ENCODE measurements at places on chromosomes 6 and 20.

DNA sequence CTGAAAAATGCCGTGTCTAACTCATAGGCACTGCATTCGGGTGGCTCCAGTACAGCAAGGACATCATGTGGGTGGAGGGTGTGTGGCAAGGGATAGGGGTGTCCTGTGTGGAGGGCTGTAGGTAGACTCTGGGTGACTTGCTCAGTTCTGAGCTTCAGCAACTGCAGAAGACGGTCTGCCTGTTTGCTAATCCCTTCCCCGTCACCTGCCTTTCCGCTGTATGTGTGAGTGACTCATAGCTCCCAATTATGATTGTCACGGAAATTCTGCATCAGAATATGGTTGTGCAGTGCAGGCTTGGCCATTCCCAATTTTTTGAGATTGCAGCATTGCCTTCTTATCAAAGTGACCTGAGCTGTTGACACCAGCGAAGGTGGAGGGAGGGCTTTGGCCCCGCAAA, 174.3 kb downstream of the CDH4 start:
- DNase-seq: no peak

DNA sequence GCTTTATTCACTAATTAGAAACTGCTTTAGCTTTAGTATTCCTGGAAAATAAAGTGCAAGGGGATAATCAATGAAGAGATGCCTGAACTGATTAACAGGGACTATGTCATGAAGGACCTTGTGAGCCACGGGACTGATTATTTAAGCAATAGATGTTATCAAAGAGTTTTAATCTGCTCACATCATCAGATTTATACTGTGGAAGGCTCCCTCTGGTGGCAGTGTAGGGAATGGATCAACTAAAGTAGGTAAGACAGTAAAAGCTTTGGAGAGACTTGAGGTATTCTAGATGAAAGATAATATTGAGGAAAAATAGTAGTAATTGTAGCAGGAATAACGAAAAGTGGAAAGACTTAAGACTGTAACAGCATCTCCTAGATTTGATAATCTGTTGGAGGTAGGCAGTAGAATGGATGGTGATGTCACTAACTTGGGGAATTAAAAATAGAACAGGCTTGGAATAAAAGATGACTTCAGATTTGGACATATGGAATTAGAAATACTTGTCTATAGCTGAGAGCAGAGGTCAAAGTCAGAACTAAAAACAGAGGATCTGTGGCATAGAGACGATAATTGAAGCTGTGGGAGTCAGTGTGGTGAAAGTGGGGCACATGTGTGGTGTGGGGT, 80.3 kb upstream of the HTR1E start:
- peak; percentile 37 for DNase-seq

DNA sequence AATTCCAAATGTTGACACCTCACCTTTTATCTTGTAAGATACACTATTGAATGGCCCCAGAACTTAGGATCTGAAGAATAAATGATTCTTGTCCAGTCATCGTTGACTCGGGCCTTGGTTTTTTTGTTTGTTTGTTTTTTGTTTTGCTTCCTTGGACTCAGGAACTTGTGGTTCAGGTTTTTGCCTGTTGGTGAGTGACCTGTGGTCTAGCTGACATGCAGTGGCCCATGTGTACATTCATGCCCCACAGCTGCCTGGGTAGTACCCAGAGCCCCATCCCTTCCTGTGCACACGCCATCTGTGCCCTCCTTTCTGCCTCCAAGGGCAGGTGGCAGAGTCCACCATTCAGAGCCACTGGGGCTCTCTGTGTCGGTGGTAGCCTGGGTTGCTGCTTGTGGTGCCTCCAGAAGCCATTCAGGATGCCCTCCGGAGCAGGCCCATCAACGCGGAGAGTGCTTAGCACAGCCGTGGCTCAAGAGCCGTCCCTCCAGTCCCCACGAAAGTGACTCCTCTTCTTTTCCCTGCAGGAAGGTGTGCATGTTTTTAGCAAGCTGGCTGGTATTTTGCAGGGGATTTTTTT, 85.9 kb downstream of the SYNJ2 start:
- no peak for DNase-seq

- DNase-seq: no peak
Observed at GRCh38 chr6:158211273-158212055, 43.3 kb downstream of the GTF2H5 start.

GRCh38 chr20:16517946-16518783, 55.1 kb downstream of the KIF16B start:
- peak; percentile 39 for DNase-seq

GRCh38 chr6:56497240-56497639, 145.4 kb downstream of the DST start:
- DNase-seq: no peak

- DNase-seq: no peak
Observed at GRCh38 chr20:1295276-1295930, 29.3 kb downstream of the SNPH start.

- DNase-seq: peak; percentile 40
Observed at GRCh38 chr20:35145141-35145564, 2.0 kb downstream of the EDEM2 start.

DNA sequence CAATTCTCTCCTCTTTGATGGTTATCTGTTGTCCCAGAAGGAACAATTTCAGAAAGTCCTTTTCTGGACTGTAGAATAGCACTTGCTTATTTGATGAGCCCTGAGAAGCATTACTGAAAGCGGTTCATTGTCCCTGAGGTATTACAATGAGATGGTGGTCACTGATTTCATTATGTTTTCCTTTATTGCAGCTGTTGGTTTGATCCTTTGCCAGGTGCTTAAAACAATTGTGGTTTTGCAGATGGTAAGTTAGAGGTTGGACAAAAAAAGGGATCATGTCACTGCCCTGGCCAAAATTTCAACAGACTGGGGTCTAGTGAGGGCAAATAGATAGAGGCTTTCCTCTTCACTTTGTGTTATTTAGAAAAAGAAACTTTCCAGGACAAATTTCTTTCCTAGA, 61.9 kb downstream of the ESR1 start:
- DNase-seq: no peak

GRCh38 chr6:89068695-89069094, 11.9 kb upstream of the PNRC1 start:
- DNase-seq: no peak

DNA sequence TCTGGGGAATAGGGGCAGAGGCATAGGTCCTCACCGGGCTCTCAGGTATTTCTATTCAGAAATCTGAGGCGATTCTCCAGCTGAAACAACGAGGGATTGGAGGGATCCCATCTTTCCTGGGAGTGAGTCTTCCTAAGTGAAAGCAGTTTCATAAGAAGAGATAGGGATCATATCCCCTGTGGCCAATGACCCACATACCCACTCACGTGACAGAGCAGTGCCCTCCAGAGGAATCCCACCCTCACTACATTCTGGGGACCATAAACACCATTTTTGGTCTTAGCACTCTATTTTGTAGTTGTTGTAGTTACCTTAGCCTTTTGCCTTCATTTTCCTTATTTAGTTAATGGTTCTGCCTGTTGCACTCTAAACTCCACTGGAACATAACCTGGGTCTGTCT, 121.1 kb downstream of the GPR63 start:
- no peak for DNase-seq

DNA sequence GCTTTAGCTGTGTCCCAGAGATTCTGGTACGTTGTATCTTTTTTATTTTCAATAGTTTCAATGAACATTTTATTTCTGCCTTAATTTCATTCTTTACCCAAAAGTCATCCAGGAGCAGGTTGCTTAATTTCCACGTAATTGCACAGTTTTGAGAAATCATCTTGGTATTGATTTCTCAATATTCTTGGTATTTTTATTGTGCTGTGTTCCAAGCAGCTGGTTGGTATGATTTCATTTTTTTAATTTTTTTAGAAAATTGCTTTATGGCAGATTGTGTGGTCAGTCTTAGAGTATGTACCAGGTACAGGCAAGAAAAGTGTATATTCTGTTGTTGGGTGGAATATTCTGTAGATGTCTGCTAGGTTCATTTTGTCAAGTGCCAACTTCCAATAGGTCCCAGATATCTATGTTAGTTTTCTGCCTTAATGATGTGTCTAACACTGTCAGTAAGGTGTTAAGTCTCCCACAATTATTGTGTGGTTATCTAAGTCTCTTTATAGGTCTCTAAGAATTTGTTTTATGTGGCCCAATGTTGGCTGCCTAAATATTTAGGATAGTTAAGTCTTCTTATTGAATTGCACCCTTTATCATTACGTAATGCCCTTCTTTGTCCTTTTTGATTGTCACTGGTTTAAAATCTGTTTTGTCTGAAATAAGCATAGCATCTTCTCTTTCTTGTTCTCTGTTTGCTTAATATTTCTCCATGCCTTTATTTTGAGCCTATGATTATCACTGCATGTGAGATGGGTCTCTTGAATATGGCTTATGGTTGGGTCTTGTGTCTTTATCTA, 366.9 kb upstream of the IRAK1BP1 start:
- no peak for DNase-seq

- DNase-seq: peak; percentile 85
Observed at GRCh38 chr20:324177-325044, 941 bp upstream of the SOX12 start.

- DNase-seq: peak; percentile 48
Observed at GRCh38 chr6:136921936-136922684, at the start of gene SLC35D3. Gene SLC35D3 (plus strand): TSS chr6:136922301. CDS start chr6:136922429, 128 bp downstream.

DNA sequence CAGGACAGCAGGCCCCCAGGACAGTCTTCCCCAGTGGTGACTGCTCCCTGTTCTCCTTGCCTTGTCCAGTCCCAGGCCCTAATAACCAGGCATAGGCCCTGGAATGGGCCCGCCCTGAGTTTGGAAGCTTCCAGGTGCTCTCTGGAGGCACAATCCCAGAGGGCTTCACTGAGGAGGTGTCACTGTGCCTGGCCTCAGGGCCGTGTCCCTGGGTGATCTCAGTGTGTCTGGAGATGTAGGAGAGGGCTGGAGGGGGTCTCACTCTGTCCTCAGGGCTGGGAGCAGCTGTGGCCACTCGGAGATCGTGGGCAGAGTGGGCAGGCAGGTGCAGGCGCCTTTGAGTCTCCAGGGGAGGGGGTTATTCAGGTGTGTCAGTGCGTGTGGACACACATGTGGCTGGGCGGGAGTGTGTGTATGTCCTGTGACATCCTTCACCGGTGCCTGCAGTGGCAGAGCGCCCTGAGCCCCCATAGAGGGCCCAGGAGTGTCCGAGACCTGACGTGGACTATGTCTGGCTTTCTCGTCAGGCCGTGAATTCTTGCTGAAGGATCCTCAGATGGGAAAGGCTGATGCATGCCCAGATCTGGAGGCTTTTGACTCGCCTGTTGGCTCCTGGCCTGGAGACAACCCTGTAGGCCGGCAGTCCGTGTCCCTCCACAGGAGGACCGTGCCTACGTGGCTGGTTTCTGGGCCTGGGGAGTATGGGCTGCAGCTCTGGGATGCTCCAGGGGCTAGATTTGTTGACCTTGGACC, 5.5 kb upstream of the NPBWR2 start:
- no peak for DNase-seq

GRCh38 chr6:38117281-38117680, 297.8 kb downstream of the ZFAND3 start:
- DNase-seq: no peak

GRCh38 chr20:60064554-60065196, 106.5 kb downstream of the CDH26 start:
- DNase-seq: no peak

DNA sequence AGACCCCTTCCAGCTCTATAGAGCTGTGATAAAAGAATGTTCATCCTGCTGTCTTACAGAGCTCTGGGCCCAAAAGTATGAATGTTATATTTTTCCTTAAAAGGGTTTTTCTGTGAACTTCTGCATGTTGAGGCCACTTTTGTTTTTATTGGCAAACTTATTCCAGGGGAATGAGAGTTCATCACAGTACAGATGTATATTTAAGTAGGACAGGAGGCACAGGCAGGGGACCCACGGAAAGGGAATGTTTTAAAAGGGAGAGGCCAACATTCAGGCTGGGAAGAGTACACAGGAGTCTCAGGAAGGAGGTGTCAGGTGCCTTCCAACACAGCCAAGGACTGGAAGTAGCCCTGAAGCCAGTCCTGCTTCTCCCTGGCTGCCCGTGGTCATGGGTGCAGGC, 148.4 kb downstream of the EYA2 start:
- no peak for DNase-seq

GRCh38 chr20:14599613-14600012, 262.2 kb upstream of the FLRT3 start:
- DNase-seq: no peak

DNA sequence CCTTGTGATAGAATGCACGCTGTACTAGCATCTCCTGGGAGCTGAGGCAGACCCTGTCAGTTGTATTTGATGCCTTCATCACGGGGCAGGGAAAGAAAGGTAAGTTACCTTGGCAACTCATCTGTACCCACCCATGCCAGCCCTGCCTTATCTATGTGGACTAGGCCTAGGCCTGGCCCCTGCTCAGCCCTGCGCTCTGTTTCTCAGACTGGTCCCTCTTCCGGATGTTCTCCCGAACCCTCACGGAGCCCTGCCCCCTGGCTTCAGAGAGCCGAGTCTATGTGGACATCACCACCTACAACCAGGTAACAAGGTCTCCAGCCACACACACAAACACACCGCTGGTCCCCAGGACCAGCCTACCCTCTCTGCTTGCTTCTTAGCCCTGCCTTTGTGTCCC, 4.2 kb downstream of the PIGT start:
- DNase-seq: no peak

DNA sequence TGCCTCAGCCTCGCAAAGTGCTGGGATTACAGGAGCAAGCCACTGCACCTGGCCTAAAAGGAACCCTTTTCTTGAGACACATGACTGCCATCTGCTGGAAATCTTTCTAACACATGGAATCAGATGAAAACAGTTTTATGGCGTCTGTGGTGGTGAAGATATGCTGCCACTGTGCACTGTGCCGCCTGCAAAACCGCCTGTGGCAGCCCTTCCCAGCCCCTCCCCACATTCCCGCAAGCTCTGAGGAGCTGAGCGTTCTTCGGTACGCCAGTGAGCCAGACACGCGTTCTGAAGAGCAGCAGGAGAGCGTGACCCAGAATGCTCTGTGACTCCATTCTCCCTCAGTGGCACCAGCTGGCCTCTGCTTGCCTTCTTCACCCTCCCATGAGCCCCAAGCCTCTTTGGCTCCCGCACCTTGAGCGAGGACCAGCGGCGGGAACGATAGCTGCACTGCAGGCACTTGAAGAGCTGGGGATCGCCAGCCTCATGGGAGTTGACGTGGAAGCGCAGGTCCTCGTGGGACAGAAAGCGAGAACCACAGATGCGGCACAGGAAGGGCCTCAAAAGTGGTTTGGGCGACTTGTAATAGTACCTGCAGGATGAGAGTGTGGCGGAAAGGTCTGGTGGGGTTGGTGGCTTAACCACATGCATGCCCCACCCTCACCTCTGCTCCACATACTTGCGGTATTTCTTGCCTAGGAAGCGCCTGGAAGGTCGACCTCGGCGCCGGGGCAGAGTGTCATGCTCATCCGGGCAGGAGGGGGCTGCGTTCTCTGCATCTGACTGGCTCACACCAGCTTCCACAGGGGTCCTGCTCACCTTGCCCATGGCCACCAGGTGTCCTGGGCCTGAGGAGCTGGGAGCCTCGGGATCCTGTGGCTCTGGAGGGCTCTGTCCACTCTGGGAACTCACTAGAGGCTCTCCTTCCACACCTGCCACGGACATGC, 8.7 kb downstream of the ZNF335 start:
- DNase-seq: peak; percentile 39

- DNase-seq: no peak
Observed at GRCh38 chr6:42403421-42403820, 48.3 kb downstream of the TRERF1 start.

GRCh38 chr6:159646733-159647132, 46.3 kb downstream of the SOD2 start:
- peak; percentile 33 for DNase-seq

All from inflammatory macrophage treated with lipopolysaccharide for 4 hours (primary cell).